ENCODE measurements at places on chromosomes 16 and 17.

GRCh38 chr16:78566397-78567073 lies 467.1 kb downstream of the WWOX start:
- no peak for DNase-seq

- DNase-seq, result no peak
Measured at GRCh38 chr16:89705006-89705405, 3.5 kb upstream of the SPATA2L start.

GRCh38 chr17:56739376-56739775 lies 94.3 kb downstream of the C17orf67 start:
- no peak for DNase-seq

GRCh38 chr17:62675260-62675659 lies 47.8 kb downstream of the MRC2 start:
- no peak for DNase-seq

- DNase-seq, result no peak
Measured at GRCh38 chr16:49615576-49615975, 240.3 kb downstream of the ZNF423 start.

GRCh38 chr17:79986411-79987186 lies 49.1 kb downstream of the TBC1D16 start:
- no peak for DNase-seq

DNA sequence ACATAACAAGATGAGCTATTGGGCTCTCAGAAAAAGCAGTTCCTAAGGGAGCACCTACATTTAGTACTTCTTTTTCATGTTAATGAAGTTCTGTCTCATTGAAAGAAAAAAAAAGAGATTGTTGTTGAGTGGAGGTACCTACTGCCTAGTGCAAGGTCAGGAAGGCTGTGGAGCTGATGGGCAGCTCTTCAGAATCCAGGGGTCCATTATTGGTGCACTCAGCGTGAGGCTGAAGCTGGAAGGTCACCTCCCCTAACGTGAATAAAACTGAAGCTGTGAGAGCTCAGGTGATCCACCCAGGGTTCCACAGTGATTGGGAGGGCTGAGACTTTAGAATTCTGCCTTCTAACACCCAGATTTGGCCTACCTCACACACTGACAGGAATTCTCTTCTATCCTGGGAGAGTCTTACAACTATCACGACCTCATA lies 153.9 kb upstream of the TBX2 start:
- DNase-seq, result no peak

DNA sequence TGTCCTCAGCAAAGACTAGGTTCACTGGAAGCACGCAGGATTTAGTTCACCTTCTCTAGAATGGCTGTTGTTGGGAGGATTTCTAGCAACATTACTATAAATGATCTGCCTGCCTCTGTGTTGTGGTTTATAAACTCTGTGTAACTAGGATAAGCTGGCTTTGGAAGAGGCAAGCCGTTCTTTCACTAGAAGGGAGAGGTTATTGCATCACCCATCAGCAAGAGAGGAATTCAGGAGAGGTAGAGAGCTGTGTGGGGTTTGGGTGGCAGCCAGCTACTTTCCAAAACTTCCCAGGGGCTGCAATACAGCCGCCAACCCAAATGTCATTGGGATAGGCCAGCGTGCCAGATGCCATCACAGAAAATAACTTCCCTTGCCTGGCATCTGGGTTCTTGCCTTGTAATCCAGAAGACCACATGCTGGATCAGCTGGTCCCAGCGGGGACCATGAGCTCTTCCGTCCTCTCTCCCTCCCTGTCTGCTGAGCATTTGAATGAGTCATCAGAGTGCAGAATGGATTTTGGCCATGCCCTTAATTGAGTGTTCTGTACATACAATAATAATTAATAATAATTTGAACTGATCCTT lies 95.7 kb upstream of the RBFOX1 start:
- DNase-seq, result no peak
